ENCODE measurements at places on chromosomes 6 and 20.
A peak's percentile ranks its signal among the peaks of the same experiment; 100 is the strongest.

GRCh38 chr6:105771313-105771970 lies 314.7 kb upstream of the PRDM1 start:
- no peak for DNase-seq

DNA sequence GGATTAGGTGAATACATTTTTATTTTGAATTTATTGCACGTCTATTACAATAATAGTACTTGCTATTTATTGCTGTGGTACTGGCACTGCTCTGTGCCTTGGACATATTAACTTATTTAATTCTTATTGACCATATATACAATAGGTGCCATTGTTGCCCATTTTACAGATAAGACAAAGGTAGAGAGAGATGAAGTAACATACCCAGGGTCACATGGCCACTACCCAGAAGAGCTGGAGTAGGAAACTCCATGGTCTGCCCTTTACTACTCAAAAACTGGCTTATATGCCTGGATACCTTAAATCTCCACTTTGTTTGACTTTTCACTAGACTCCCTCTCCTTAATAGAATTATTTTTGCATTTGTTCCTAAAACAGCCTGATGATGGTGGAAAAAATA lies 67.5 kb downstream of the ADGRG6 start:
- DNase-seq = no peak

DNA sequence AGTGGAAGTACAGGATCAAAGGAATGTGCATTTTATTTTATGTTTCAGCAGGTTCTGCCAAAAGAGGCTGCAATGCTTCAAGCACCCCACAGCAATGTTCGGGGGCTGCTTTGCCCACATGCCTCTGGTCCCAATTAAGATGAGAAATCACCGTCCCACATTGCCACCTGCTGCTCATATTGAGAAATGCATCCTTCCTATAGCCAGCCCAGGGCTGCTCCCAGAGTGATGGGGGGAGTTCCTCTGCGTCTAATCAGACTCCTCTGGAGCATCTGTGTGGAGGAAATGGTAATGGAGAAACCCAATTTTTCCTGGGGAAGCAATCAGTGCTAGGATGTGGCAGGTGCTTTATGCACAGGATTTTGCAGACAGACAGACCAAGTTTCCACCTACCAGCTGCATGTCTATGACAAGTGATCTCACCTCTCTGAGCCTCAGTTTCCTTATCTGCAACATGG lies 33.7 kb downstream of the PTGIS start:
- peak; percentile 82 for DNase-seq

GRCh38 chr6:3306848-3307247 lies 48.1 kb downstream of the PSMG4 start:
- no peak for DNase-seq

GRCh38 chr6:73131706-73132105 lies 93.6 kb downstream of the KHDC1L start:
- no peak for DNase-seq

- no peak for DNase-seq
These were observed 82.7 kb downstream of the DLL1 start for GRCh38 chr6:170208182-170208601.

GRCh38 chr6:99148111-99148510 lies 200.4 kb upstream of the FBXL4 start:
- no peak for DNase-seq

GRCh38 chr6:134146268-134147033 lies 94.0 kb upstream of the SLC2A12 start:
- no peak for DNase-seq

- no peak for DNase-seq
These were observed 10.5 kb downstream of the ZC3H12D start for GRCh38 chr6:149474108-149474935.

DNA sequence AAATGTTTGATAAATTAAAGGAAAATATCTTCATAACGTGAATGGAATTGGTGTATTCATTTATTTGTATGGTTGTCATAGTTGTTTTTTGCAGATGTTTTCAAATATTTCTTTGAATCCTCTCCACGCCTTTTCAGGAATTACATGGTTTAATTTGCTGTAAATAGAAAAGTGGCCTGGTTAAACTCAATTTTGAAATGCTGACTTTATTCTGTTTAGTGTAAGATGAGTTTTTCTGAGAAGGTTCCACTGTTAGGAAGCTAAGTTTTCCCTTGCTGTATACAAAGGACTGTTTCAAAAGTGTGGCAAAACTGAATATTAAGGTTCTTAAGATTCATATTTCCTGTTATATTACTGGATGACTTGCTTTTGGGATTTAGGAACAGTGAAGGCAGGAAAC lies 503 bp upstream of the ZC2HC1B start:
- no peak for DNase-seq

GRCh38 chr6:111724039-111724438 lies 118.4 kb upstream of the TRAF3IP2 start:
- no peak for DNase-seq

- no peak for DNase-seq
These were observed 77.8 kb downstream of the VIP start for GRCh38 chr6:152828431-152828830.

DNA sequence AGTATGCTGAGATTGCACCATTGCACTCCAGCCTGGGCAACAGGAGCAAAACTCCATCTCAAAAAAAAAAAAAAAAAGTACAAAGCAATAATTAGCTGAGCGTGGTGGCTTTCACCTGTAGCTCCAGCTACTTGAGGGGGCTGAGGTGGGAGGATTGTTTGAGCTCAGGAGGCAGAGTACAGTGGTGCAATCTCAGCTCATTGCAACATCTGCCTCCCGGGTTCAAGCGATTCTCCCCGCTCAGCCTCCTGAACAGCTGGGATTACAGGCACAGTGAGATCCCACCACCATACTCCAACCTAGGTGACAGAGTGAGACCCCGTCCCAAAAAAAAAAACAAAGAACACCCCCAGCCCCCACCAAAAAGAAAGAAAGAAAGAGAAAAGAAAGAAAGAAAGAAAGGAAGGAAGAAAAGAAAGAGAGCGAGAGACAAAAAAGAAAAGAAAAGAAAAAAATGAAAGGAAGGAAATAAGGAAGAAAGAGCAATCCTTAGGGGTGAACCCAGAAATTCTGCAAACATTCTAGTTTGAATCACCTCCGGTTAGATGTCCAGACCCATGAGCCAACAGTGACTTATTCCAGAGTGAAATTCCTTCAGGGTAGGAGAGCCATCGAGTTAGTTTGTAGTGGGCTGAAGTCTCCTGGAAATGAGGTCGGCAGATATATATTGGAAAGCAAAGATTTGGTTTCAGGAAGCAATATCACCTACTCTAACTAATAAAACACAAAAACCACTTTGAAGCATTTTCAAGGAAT lies 3.2 kb upstream of the RIPOR3 start:
- no peak for DNase-seq

- DNase-seq = no peak
These were observed 65.7 kb upstream of the TNFRSF21 start for GRCh38 chr6:47375426-47375825.

DNA sequence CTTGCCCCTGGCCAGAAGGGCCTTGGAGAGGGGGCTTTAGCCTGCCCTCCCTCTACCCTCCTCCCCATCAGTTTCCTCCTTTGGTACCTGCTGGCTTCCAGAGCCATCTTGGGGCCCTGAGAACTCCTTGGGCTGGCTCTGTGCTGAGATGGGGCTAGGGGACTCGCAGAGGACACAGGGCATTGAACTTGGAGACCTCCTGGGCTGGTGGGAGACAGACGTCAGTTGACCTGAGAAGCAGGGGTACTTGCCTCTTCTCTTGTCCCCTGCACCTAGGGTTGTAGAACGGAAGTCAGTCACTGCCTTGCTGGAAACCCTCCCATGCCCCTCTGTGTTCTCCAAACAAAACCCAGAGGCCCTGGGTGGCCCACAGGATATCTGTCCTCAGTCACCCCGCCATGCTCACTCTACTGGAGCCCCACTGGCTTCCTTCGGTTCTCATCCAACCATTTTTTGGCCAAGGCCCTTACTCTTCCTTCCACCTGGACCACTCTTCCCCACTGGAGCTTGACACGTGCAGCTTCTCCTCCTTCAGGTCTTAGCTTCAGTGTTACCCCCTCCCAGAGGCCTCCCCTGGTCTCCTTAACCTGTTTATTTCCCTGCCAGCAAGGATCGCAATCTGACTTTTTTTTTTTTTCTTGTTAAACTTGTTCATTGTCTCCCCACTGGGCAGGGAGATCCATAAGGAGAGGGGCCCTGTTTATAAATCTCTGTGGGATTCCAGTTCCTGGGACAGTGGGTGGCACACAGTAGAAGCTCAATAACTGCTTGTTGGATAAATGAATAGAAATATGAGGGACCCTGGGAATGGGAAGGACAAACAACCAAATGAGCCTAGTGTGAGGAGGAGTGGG lies 971 bp downstream of the RBCK1 start:
- DNase-seq = no peak

DNA sequence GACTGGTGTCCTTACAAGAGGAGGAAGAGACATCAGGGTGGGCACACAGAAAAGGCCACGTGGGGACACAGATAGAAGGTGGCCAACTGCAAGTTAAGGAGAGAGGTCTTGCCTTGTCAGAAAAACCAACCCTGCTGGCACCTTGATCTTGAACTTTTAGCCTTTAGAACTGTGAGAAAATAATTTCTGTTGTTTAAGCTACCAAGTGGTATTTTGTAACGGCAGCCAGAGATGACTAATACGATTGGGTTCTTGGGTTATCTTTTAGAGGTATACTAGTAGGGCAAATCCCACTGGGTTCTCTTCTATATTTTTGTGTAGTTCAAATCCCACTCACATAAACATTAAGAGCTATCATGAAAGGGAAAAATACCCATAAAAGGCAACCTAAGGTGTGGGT lies 31.9 kb upstream of the ZBTB24 start:
- no peak for DNase-seq

GRCh38 chr20:19815553-19815991 lies 57.5 kb downstream of the RIN2 start:
- DNase-seq = peak; percentile 31

GRCh38 chr20:38255393-38255792 lies 5.1 kb downstream of the KIAA1755 start:
- DNase-seq = no peak

- DNase-seq = no peak
These were observed 42.0 kb upstream of the KCNQ5 start for GRCh38 chr6:72579865-72580264.

- DNase-seq = no peak
These were observed 68.0 kb upstream of the INSM1 start for GRCh38 chr20:20299904-20300303.

DNA sequence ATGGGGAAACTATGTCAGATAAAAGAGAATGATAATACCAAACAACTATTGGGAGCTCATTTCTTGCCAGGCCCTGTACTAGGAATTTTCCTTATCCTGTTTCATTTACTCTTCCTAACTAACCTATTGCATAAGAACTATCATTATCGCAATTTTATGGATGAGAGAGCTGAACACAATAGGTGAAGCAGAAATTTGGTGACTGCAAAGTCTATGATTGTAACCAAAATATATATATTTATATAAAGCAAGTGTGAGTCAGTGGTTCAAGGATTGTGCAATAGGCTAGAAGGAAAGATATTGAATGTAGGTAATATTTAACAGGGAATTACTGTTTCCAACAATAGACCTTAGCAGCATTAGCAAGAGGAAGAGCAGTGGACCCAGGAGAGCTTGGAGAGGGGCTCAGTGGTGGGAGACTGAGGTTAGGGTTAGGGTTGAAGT lies 181.1 kb upstream of the TENT5A start:
- no peak for DNase-seq

- DNase-seq = no peak
These were observed 233.4 kb upstream of the ID4 start for GRCh38 chr6:19603721-19604120.

DNA sequence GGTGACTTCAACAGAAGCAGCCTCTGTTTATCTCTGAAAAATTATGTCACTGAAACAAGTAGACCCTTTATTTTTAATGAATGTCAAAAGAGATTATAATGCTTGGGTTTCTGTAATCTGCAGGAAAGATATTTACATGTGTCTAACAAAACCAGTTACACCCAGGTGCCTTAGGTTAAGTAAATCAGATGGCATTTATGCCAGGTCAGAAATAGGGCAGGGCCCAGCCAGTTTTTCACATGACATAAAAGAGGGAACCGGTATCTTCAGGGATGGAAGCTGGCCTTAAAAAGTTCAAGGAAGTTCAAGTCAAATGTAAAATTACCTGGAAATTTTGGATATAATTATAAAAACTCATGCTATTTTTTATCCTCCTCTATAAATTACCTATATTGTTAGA lies 14.2 kb upstream of the ENPP4 start:
- DNase-seq = no peak

- DNase-seq = no peak
These were observed 21.0 kb upstream of the TFB1M start for GRCh38 chr6:155335265-155335664.

DNA sequence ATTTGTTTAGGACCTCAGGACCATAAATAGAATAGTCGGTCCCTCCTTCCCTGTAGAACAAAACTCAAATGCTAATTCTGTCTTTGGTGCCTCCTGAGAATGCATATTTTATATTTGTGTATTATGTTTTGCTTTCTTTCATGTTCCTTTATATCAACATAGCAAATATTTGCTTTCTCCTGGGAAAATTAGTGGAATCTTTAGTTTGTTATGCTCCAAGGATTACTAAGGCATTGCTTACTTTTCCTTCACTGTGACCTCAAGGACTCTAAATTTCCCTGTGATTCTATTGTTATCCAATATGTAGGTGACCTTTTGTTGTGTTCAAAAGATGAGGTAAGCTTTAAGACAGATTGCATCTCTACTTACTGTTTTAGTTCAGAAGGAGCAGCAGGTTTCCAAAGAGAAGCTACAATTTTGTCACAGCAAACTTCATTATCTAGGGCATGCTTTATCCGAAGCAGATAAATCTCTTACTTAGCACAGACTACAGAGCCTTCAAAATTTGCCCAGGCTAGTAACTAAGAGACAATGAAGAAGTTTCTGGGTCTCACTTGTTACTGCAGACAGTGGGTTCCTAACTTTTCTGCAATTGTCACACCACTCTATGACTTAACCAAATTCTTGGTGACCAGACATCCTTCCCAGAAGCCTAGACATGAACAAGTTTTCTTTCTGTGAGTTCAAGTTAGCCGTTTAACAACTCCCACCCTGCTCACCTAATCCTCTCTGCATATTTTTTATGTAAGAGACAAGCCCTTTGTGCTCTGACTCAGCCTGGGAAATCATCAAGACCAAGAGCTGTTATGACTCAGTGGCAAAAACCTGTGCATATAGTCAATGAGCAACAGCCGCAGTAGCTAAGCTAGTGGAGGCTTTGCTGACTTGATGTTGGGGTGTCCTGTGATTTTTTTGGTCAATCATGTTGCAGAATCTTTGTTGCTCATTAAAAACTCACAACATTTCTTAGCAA lies 378.8 kb downstream of the QKI start:
- DNase-seq = peak; percentile 35

DNA sequence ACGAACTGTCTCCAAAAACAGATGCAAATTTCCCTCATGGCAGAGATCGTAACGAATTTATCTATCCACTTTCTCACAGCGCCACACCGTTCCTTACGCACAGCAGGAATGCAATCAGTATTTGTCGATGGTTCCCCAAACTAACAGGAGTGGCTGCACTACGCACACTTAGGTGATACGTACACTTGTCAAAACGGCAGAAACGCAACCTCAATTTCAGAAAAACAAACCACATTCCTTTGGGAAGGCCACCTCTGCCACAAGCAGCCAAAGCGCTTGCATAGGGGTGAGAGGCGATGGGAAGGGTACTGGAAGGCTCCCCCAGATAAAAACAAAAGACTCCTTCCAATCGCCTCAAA lies 638 bp downstream of the MDN1 start:
- no peak for DNase-seq
